ENCODE measurements at places on chromosomes 1 and 21.
A peak's percentile ranks its signal among the peaks of the same experiment; 100 is the strongest.

- no peak for DNase-seq
Observed at GRCh38 chr1:40638097-40639036, 27.1 kb downstream of the RIMS3 start.

DNA sequence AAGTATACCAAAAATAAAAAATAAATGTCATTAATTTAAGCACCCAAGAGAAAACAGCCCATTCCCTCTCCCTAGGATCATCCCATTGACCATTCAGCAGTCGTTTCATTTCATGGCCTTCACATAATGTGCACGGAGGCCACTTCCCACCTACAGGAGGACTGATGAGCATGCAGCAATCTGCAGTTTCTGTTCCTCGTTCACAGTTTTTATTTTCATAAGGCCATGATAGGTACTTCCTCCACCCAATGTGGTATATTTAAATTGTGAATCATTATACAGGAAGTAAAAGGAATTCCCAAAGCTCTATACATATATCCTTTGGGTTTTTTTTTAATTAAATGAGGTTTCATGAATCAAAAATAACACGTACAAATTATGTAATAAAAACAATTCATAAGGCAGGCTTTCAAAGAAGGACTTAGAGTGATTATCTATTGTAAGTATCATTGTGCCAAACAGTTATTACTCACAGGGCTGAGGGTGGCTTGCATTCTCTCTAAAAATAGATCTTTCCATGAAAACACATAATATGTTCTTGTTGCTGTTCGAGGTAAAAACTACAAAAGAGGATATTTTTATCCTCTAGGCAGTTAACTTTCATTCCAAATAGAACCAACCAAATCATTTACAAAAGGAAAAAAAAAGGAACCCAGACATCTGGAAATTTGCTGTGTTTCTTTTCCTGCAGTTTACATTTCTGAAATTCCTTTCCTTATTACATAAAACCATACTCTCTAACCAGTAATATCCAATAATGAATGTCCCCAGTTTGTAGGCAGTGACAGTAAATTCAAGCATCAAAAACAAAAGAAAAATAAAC lies 27.5 kb upstream of the SLC44A3 start:
- DNase-seq: no peak

DNA sequence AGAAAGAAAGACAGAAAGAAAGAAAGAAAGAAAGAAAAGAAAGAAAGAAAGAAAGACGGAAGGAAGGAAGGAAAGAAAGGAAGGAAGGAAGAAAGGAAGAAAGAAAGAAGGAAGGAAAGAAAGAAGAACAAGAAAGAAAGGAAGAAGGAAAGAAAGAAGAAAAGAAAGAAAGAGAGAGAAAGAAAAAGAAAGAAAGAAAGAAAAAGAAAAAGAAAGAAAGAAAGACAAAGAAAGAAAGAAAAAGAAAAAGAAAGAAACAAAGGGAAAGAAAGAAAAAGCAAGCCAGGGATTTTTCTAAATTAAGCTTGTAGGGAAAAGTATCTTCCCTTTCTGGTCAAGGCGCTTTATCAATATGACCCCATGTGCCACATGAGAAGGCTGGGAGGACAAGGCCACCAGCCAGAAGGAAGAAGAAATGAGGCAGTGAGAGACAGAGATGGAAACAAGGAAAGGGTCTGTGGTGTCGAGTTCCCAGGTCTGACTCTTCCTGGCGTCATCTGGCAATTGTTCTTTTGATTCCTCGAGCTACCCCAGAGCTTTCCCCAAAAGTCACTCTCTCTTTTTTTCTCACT lies 88.4 kb upstream of the LPGAT1 start:
- DNase-seq: no peak

GRCh38 chr1:145884675-145885074 lies 991 bp downstream of the ANKRD35 start:
- DNase-seq: no peak

GRCh38 chr1:154212083-154212482 lies 6.0 kb upstream of the CFAP141 start:
- no peak for DNase-seq

GRCh38 chr21:26800455-26800854 lies 44.8 kb downstream of the ADAMTS1 start:
- DNase-seq: no peak

- no peak for DNase-seq
Observed at GRCh38 chr1:115165776-115166175, 76.5 kb upstream of the TSPAN2 start.

DNA sequence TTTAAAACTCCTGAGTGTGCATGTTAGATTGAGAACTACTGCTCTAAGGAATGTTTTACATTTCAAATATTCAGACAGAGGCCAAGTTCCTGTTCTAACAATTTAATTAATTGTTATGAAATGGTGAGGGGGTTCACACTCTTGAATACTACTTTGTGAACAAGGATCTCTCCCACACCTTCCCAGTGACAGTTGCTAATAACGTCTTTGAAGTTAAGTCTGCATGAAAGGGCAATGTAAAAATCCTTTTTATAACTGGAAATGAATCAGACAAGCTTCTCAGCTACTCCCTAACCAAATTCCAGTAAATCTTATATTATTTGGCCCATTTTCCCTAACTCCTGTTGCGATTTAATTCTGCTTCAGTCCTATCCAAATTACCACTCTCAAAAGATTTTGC lies 828.5 kb upstream of the ADAMTS5 start:
- no peak for DNase-seq

- no peak for DNase-seq
Observed at GRCh38 chr1:148372731-148373130, 110.4 kb downstream of the PPIAL4G start.

DNA sequence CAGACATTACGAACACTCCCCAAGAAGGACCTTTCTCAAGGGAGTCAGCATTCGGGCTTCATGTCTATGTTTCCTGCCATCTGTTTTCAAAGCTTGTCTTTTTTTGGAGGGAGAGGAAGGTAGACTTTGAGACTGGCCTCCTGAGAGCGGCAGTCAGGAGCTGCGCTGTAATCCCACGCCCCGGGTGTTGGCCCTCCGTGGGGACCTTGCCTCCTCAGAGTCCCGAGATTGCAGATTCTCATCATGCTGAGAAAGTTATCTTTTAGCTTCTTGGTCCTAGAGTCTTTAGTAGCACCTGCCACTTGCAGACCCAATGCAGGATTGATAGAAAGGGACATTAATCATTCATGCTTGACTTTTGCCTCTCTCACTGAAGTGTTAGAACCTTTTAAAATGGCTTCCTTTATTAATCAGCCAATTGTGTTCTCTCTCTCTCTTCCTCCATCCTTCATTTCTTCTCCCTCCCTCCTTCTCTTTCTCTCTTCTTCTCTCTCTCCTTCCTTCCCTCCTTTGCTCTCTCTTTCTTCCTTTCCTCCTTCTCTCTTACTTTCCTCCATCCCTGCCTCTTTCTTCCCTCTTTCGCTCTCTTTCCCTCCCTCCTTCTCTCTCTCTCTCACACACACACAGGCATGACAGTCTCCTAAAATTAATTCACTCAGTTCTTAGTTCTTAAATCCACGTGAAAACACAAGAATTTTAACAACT lies 25.2 kb upstream of the GNPAT start:
- DNase-seq: no peak

DNA sequence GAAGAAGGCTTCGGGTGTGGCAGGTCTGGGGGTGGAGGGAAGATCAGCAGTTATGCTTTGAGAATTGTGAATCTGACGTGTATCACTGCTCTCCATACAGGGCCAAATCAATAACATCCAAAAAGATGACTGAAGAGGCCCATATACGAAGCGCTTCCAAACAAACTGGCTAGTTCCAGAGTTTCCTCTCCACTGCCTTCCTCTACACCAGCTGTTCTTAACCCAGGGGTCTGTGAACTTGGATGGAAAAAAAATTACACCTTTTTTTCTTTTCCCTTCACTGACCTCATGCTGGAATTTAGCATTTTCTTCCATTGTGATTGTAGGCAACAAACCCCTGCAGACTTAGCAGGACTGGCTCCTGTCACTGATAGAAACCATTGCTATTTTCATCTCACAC lies 77.1 kb upstream of the NBL1 start:
- DNase-seq: no peak

DNA sequence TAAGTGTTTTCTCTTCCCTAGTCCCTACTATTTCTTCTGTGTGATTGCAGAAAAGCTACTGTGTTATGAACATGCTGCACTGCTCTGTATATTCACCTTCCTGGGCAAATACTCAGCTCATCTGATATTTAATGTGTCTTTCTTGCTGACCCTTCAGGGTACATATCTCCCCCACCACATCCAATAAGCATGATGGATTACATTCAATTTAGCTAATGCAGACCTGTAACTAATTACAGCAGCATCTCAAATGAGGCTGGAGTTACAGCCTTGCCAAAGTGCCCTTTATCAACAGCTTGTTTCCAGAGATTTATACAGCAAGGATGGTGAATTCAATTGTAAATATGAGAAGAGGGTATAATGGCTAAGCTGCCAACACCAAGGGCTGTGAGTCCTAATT lies 144.0 kb downstream of the KCNH1 start:
- DNase-seq: no peak

- DNase-seq: no peak
Observed at GRCh38 chr1:109877317-109877771, 33.3 kb upstream of the CSF1 start.

GRCh38 chr1:229693129-229693900 lies 67.3 kb downstream of the URB2 start:
- DNase-seq: no peak

DNA sequence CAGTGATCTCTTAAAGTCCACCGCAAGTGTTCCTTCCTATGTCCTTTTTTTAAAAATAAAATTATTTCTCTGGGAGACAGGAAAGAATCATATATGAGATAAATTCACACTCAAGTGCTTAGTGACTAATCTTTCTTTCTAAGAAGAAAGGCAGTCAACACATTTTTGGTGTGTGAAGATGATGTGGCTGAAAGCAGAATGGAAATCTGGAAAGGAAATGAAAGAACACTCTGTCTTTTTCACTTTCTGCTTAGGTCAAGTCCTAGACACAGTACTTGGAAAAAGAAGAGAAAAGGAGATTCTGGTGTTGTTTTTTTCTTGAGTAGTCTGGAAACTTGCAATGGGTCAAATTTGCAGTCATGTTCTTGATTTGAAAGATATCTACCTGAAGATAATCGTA lies 45.5 kb upstream of the PRRX1 start:
- DNase-seq: no peak

GRCh38 chr1:222105861-222106260 lies 364.0 kb upstream of the DUSP10 start:
- DNase-seq: no peak

- no peak for DNase-seq
Observed at GRCh38 chr21:34969423-34970166, 79.5 kb downstream of the RUNX1 start.

DNA sequence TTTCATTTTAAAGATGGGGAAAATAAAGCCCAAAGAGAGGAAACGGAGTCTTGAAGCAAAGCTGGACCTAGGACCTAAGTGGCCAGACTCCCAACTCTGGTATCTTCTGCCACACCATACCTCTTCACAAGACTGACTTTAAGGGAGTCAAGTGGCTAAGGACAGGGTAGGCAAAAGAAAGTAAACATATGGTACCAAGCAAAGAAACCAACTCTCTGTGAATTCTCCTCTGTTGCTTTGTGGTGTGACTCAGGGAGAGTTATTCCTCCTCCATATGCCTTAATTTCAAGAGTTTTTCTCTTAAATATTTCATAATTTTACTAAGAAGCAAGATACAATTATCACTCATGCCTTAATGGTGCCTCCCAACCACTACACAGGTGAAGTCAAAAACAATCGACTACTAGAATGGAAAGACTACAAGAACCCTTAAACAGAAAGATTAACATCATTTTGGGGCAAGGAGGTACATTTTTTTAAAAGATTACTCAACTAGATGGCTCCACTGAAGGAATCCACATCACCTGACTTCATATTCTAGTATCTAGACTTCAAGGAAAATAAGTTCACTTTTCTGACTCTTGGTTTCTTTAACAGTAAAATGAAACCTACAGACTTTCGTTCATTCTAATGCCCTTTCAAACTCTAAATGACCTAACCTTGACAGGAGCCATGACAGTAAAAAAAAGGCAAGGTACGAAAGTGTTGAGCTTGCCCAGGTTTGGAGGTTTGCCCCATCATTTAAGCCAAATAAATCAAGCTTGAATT lies 44.2 kb downstream of the LUZP1 start:
- no peak for DNase-seq

GRCh38 chr1:38775175-38775845 lies 84.3 kb downstream of the RRAGC start:
- DNase-seq: no peak

GRCh38 chr1:24892188-24893153 lies 37.6 kb downstream of the RUNX3 start:
- no peak for DNase-seq

GRCh38 chr1:204286831-204287421 lies 72.8 kb downstream of the PLEKHA6 start:
- DNase-seq: peak; percentile 73

DNA sequence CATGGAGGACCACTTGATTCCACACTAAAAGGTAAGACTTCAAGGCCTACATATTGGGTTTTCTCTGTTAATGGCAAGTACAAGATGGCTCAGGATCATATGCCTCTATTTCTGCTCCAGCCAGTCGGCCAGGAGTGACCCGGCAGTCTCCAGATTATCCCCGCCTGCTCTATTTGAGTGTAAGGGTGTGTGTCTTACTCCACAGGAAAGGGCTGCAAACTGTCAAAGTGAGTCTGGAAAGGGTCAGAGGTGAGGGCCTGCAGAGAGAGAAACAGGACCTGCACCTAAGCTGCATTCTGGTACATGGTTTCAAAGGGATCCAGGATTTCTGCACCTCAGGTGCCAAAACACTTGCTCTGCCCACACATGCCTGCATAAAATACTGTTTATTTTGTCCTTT lies 9.2 kb downstream of the ZNF692 start:
- no peak for DNase-seq

DNA sequence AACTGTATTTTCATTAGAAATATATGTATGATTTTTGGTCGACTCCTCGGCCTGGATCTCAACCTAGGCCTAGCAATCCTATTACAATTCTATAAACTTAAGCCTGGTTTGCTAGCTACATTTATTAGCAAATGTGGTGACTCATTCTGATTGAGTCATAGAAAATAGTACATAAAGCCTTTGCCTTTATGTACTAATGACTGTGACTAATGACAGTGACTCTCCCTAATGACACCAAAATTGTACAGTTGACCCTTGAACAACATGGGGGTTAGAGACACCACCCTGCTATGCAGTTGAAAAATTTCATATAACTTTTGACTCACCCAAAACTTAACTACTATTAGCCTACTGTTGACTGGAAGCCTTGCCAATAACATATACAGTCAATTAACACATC lies 78.9 kb downstream of the CLEC20A start:
- DNase-seq: no peak

- DNase-seq: no peak
Observed at GRCh38 chr1:47184090-47184821, 5.6 kb downstream of the PDZK1IP1 start.

GRCh38 chr1:214331180-214331579 lies 50.2 kb downstream of the SMYD2 start:
- DNase-seq: no peak

DNA sequence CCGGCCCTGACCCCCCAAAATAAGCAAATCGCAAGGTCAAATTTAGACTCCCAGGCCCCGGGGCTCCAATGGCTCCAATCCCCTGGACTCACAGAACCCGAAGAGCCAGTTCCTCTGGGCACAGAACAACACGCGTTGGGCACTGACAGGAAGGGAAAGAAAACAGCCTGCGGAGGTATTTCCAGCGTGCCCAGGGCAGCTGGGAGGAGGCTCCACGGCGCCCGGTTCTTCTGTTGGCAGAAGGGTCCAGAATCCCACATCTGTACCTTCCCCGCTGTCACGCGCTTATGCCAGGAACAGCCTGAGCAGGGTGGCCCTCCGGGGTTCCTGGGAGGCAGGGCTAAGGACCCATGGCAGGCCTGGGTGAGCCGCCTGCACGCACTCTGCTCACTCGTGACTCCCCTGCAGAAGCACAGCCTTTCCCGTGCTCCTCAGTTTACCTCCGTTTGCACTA lies 85.5 kb downstream of the RIPK4 start:
- no peak for DNase-seq

GRCh38 chr1:185966471-185966870 lies 232.3 kb downstream of the HMCN1 start:
- no peak for DNase-seq

Measured in DMS153 (cell line).